ENCODE measurements at places on chromosomes 2 and 18. TPM values are rescaled to one million over a fixed set of nuclear protein-coding genes. Genes with fewer than 3 reads are reported as not detected.
A peak's percentile ranks its signal among the peaks of the same experiment; 100 is the strongest.

BMP10 gene
- not detected for total RNA-seq

SH3RF3 gene
- total RNA-seq: 14.9 TPM

ACYP2 gene
- total RNA-seq: 18.1 TPM

MRPL19 gene
- total RNA-seq: 34.5 TPM

LIPG gene
- not detected for total RNA-seq

CCL20 gene
- not detected for total RNA-seq

DNA sequence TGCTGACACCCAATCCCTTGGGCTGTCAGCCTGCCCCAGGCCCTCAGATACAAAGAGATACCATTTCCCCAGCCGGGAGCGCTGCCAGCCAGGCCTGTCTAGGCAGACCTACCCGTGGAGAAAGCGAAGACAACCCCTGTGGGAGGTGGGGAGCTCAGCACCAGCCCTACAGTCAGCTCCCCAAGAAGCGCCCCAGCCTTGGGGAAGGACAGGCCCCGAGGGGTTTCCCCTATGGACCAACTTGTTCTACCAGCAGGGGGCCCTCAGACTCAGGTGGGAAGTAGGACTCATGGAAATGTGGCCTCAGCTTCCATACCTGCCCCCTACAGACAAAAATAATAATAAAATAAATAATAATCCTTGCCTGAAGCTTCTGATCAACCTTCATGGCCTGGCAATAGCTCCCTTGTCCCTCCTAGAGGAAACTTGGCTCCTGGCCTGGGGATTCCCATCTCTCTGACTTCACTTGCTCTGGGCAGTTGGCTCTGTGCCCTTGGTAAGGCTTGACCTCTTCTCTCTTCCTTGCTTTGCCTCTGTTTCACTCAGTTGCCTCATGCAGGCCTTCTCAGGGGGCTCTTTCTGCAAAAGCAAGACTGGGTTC, 7.0 kb downstream of the SLC35F6 start:
- peak; percentile 27 for DNase-seq

DNA sequence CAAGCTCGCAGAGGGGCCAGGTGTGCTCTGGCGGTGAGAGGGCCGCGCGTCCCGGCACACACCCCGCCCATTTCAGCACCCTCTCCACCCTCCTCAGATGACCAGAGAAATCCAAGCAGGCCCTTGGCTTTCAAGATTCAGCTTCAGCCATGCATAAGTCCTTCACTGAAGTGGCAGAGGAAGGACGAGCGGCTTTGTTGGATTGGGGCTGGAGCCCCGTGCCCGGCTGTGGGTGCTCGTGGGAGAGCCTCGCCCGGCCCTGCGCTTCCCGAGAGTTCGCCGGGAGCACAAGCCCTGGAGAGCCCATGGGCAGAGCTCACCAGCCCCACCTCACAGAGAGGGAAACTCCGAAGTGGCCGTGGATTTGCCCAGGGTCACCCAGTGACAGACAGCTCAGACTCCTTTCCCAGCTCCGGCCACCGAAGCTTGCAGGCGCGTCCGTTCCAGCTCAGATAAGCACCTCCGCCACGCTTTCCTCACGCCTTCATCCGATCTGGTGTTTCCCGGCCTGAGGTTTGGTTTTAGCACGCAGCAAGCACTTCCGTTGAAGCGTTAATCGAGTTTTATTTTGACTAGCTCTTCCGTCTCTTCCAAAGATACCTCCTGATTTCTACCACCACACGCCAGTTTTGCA, 45.6 kb upstream of the MTCL1 start:
- DNase-seq: no peak

- DNase-seq: peak; percentile 80
Observed at GRCh38 chr2:27212626-27213471, 781 bp upstream of the SLC5A6 start.

- no peak for DNase-seq
Observed at GRCh38 chr2:9666306-9666705, 35.5 kb upstream of the YWHAQ start.

DNA sequence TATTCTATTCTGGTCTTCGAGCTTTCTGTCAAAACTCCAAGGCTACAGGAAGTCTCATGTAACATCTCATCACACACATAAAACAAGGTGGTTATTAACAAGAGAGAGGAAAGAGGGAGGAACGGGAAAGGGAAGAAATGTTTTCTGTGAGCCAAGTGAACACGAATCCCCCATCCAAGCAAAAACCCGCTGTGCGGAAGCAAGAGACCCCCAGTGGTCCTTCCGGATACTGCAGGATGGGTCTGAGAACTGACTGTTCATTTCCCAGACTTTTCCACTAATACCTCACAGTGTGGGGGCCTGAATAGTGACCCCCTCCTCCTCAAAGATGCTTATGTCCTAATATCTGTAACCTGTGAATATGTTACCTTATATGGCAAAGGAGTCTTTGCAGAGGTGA, 19.0 kb upstream of the DIPK1C start:
- no peak for DNase-seq

- DNase-seq: no peak
Observed at GRCh38 chr2:204282525-204282924, 262.8 kb upstream of the PARD3B start.

- no peak for DNase-seq
Observed at GRCh38 chr2:135271006-135271405, 218.9 kb downstream of the RAB3GAP1 start.

GRCh38 chr2:225464346-225465025, 65.0 kb downstream of the NYAP2 start:
- DNase-seq: no peak

DNA sequence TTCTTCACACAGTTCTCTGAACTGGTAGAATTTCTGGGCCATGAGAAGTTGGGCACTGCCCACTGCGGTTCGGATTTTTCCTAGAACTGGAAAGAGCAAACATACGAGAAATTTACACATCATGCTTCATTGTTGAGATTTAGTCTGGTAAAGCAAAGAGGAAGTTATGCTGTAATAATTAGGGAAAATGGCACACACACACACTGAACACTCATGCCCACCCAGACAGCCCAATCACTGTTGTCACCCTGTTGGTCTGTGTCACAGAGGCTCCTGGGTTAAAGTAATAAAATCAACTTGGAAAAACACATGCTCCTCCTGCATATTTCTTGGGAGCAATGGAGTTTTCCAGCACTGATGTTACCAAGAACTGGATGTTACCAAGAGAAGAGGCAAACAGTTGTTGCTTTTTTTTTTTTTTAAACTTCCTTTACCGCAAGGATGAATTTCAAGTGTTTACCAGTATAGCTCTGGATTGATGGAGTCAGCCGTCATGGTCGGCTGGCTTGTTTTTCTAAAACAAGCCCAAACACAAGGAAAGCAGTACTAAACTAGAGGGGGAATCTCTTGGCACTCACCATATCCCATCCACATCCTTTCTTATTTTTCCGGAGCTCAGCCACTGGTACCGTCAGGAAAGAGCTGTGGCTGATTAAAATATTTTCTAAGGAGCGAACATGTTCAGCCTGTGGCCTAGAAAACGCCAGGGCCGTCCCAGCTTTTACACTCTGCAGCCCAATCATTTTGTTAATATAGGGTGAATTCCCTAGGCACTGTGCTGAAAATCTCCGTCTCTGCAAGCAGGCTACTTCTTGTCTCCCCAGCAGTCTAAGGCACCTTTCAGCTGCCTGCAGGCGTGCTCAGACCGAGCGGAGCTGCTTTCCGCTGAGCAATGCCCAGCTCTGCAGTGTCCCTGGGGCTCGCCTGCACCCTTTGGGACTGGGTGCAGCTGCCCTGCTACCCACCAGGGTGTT, 58.9 kb downstream of the TGIF1 start:
- DNase-seq: no peak
